ENCODE measurements at places on chromosomes 7 and 10.

- no peak for DNase-seq
Measured at GRCh38 chr10:48493083-48493871, 111.6 kb downstream of the ARHGAP22 start.

DNA sequence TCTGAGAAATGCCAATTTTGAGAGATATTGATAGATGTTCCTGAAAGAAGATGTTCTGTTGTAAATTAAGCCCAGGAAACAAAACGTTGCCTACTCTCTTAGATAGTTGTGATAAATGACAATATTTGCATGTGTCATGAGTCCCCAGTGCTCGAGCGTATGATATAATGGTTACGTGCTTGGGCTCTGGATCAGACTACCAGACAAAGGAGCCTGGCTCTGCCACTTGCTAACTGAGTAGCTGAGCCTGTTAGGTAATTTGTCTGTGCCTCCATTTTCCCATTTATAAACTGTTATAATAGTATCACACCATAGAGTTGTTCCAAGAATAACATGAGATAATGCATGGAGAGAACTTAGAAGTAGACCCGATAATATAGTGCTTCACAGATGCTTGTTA lies 1.8 kb downstream of the A1CF start:
- DNase-seq, result no peak

DNA sequence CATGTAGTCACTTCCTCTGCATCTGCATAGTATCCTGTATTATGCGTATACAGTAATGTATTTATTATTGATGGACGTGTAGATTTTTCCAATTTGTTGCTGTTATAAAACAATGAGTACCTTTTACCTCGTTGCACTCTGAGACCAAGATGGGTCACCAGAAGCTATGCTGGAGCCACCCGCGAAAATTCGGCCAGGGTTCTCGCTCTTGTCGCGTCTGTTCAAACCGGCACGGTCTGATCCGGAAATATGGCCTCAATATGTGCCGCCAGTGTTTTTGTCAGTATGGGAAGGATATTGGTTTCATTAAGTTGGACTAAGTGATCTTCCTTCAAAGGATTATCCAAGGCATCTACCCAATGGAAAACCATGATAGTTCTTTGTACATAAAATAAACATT lies 1.0 kb downstream of the PSMC2 start:
- no peak for DNase-seq

- DNase-seq, result no peak
Measured at GRCh38 chr7:72244826-72245398, 167.2 kb downstream of the CALN1 start.

- no peak for DNase-seq
Measured at GRCh38 chr10:46012746-46013145, 17.7 kb downstream of the NCOA4 start.

- peak; percentile 65 for DNase-seq
Measured at GRCh38 chr7:99312316-99313203, 13.1 kb upstream of the ARPC1A start.

- DNase-seq, result no peak
Measured at GRCh38 chr10:92493362-92493761, 80.5 kb downstream of the IDE start.

- DNase-seq, result no peak
Measured at GRCh38 chr10:125016123-125016522, 74.2 kb downstream of the ZRANB1 start.

- peak; percentile 65 for DNase-seq
Measured at GRCh38 chr10:93115661-93116383, 42.1 kb downstream of the CYP26A1 start.

DNA sequence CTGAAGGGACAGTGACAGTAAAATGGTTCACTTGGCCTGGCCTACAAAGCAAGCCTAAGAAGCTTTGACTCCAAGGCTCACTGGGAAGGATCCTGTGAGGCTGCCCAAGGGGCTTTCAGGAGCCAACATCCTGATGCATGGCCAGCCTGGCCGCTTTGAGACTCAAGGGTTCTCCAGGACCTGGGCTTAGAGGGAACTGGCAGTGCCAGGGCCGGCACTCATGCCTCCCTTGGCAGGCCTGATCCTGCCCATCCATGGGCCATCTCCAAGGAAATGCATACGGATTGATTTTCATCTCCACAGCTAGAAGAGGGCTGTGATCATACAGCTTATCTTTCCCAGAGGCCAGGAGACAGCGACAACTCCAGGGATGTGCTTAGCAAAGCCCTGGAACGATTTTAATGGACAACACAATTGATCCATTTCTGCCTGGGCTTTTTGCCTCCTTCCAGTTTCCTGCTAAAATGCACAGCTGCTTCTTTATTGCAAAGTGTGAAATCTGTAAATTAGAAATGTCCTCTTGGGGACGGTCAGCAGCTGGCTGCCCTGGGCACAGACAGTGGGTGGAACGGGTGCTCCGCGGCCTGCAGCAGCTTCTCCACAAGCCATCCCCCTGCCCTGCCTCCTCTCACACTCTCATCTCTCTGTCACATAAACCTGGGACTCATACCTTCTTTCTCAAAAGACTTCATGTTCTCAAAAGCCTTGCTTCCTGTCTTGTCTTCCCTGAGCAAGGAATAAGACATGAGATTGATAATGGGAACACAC lies 288.5 kb downstream of the GRID1 start:
- DNase-seq, result no peak

Data from activated T-cell treated with anti-CD3 and anti-CD28 coated beads for 24 hours (primary cell).